T-helper 2 cell (primary cell): ENCODE measurements at places on chromosomes 3 and 15.

- DNase-seq, result no peak
Measured at GRCh38 chr3:128296469-128297251, 143.4 kb downstream of the EEFSEC start.

- no peak for DNase-seq
Measured at GRCh38 chr15:101138913-101139880, 112.7 kb downstream of the CHSY1 start.

- DNase-seq, result no peak
Measured at GRCh38 chr3:99931059-99931458, 113.4 kb downstream of the CMSS1 start.

- DNase-seq, result no peak
Measured at GRCh38 chr3:81886081-81886480, 124.6 kb upstream of the GBE1 start.

DNA sequence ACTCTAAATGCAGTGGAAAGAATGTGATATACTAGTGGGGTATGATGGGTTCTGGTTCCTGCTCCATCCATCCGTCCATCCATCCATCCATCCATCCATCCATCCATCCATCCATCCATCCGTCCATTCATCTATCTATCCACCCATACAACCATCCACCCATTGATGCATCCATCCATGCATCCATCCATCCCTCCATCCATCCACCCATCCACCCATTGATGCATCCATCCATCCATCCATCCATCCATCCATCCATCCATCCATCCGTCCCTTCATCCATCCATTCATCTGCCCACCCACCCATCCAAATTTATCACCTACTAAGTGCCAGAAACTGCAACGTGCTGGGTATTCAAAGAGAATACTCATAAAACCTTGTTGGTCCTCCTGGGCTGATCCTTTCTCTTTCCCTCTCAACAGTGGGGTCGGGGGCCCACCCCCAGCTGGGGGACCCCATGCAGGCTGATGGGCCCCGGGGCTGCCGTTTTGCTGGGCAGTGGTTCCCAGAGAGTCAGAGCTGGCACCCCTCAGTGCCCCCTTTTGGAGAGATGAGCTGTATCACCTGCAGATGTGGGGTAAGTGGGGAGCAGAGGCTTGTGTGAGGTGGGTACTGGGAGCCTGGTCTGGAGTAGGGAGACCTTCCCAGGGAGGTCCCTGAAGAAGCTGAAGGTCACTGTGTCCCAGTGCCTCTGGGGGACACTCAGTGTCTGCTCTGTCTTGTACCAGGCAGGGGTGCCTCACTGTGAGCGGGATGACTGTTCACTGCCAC lies 8.5 kb downstream of the CHRD start:
- no peak for DNase-seq

- DNase-seq, result no peak
Measured at GRCh38 chr3:116374901-116375300, 70.4 kb downstream of the LSAMP start.

DNA sequence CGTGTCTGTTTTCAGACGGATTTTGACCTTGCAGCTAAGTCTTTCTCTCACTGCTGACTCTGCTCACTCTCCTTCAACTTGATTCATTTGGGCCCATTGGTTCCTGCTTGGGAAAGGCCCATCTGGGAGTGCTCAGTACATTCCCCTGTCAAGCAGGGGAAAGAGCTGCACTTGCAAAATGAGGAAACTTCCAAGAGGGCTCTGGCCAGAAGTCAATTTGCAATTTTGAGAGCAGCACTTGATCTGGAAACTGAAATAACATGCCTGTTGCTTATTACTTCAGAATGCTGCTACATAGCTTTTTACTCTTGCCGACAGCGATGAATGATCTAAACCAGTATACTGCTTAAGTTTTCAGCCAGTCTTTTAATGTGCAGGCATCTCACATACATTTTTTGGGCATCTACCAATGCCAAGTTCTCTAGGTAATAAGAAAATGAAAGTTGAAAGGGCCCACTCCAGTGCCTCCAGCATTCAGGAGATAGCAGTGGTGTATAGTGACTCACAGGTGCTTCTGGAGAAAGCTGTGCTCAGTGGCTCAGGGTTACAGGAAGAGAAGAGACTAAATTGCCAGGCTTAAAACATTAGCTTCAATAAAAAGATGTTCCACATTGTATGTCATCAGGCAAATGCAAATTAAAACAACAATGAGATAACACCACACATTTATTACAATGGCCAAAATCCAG lies 70.1 kb upstream of the RORA start:
- no peak for DNase-seq

DNA sequence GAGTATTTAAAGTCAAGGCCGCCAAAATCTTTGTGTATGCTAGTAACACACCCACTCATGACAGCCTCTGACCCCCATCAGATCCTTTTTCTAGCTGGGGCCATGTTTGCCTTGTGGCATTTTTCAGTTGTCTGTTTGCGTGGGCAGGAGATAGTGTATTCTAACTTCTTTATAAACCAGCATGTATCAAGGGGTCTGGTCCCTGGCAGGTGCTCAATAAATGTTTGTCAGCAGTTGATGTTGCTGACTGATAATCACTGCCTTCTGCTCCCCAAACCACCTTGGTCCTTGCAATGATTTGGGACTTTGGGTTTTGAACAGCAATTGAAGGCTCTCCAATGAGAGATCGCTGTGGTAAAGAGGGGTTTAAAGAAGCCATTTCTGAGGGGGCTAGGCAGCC lies 19.2 kb downstream of the RARB start:
- no peak for DNase-seq

- DNase-seq, result no peak
Measured at GRCh38 chr3:189833996-189834395, 202.8 kb downstream of the TP63 start.

DNA sequence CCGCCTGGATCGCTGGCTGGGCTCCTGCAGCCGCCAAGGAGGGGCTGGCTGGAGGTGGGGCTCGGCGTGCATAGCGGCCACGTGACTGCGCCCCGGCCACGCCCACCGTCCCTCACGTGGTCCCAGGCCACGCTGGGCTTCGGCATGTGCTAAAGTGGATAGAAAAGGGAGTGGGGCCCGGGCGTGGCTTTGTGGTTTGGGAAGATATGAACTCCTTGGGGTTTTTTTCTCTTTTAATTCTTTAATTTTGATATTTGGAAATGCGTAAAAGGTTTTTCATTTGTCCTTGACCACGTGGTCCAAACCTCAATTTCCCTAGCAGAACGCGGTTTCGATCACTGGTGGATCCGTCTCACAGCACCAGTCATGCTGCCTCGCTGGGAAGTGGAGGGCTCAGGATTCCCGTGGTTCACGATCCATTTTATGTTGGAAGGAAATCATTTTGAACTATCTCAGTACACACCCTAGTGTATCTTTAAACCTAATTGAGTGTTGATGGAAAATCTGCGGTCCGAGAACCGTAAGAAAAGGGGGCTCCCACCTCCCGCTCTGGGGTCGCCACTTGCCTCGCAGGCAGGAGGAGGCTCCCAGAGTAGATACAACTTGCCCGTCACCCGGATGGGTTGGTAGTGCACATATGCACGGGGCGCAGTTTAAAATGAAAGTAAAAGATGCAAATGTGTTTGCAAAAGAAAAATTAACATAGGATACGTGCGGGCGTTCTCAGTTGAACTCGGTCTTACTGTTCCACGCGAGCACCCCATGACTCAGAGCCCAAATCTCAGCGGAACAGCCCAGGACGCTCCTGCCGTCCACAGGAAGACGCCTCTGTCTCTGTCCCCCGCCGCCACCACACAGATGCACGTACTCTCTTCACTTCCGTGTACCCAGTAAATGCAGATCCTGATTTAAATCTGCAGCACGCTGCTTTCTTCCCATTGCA lies 141.9 kb downstream of the PGPEP1L start:
- DNase-seq, result peak; percentile 59

DNA sequence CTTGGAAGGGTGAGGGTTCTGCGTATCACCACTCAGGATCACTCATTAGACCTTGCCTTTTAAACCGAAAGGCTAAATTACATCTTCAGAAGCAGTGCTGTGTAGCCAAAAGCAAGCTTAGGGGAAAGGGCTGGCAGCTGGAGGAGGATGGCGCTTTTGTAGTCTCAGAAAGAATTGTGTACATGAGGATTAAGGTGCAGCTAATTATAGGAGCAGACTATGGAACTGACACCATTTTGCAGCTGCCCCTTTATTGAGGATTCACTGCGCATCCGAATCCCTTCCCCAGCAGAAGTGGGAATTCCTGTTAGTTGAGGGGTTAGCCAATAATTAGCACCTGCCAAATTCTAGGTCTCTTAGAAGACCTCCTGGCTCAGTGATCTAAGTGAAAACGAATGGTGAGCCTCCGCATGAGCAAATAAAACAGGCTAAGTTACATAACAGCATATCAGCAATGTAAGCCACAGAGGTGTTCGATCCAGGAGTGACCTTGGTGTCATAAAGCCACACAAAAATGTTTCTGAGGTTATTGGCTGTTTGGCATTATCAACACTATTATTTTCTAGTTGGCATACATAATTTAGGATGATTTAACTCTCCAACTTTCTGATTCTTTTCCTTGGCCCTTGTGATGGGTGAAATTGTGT lies 42.6 kb upstream of the SEMA6D start:
- DNase-seq, result no peak

DNA sequence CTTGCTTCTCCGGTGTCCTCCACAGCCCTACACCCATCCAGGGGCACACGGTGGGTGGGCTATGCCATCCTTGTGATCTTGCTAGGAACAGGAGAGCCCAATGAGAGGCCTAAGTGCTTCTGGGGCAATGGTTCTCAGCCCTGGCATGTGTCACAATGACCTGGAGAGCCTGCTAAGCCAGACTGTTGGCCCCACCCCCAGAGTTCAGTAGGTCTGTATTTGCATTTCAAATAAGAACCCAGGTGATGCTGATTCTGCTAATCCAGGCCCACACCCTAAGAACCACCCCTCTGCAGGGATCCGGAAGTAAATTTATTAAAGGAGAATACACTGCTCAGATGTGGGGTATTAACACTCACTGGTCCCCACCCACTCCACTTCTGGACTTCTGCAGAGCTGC lies 57.9 kb downstream of the RORA start:
- no peak for DNase-seq
